ELR (cell line): ENCODE measurements at places on chromosomes 2 and 18.

DNA sequence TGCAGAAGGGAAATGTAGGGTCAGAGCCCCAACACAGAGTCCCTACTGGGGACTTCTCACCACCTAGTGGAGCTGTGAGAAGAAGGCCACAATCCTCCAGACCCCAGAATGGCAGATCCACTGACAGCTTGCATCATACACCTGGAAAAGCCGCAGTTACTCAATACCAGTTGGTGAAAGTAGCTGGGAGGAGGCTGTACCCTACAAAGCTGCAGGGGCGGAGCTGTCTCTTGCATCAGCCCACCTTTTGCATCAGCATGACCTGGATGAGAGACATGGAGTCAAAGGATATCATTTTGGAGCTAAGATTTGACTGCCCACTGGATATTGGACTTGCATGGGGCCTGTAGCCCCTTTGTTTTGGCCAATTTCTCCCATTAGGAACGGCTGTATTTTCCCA, 237.3 kb downstream of the CALCRL start:
- DNase-seq: no peak

DNA sequence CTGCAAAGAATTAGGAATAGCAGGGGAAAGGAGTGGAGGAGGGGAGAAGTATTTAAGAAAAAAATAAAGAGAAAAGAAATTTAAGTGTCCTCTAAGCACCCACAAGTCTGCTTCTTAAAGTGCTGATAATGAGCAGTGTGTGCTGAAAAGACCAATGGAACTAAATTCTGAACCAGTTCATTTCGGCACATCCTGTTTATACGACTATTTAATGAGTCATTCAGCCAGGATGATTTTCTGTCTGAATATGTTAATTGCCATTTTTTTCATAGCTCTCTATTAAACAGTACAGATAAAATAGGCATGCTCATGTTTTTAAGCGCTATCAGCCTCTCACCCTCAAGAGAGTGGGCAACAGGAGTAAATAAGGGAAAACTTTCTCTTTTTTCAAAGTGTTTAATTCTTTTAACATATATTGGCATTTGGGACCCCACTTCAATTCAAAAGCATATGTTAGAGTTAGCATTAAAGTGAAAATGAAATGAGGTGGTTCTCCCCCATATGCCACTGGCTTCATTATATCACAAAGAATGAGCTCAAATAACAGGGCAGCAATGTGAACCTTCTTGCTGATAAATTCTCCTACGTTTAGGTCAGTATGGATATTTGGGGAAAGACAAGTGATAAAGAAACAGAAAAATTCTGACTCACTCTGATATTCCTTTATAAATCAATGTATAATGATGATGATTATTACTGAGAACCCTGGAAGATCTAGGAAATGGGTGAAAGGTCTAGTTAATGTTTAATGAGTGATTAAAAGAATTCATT, 87.5 kb downstream of the TCF4 start:
- peak; percentile 91 for DNase-seq

DNA sequence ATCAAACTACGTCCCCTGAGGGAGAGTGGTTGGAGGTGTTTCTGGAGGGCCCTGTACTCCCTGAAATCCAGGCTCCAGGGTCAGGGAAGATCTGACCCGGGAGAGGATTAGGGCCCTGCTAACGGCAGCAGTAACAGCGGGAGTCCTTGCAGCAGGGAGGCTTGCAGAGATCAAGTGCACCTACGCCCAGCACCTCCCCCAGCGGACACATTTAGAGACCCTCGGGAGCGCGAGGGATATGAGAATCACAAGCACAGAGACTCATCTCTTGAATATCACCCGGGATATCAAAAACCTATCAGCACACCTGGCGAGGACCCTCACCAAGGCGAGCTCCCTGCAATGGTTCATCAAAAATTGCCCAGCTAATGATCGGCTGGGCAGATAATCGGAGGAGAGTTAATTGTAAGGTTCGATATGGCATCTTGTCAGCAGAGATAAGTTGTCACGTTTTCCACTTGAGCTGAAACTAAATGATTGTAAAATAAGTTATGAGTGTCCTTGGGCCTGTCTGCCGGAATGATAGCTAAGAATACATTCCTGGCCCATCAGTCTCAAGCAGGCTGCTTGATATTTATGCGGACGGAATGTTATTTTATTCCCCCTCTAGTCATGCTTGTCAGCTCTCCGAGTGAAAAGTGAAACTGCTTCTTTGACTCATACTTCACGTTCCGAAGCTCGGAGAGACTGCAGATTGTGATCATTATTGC, 209.8 kb downstream of the GBX2 start:
- no peak for DNase-seq

DNA sequence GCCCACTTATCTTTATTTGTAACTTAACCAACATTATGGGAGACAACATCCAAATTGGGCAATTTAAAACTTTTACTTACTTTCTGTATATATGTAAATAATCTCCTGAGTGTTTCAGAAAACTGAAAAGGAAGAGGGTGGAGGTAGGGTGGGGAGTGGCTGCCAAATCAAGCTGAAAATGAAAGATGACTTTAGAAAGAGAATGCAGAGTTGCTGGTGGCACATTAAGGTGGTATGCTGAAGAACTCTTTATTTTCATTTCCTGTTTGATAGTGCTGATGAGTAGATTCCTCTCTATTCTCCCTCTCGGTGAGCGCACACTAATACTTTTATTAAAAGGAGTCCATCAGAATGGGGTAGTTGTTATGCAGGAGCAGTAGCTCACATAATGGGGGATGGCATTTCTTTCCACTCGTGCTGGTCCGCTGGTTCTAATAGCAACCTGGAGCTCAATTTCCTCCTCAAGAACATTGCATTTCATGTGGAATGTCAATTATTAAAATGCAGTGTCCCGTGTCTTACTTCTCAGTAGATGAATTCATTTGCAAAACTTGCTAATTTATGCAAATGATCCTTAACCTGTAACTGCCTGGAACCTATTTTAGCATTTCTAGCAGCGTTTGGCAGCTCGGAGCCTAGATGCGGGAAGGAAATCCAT, 466.9 kb upstream of the HNRNPA3 start:
- DNase-seq: no peak

DNA sequence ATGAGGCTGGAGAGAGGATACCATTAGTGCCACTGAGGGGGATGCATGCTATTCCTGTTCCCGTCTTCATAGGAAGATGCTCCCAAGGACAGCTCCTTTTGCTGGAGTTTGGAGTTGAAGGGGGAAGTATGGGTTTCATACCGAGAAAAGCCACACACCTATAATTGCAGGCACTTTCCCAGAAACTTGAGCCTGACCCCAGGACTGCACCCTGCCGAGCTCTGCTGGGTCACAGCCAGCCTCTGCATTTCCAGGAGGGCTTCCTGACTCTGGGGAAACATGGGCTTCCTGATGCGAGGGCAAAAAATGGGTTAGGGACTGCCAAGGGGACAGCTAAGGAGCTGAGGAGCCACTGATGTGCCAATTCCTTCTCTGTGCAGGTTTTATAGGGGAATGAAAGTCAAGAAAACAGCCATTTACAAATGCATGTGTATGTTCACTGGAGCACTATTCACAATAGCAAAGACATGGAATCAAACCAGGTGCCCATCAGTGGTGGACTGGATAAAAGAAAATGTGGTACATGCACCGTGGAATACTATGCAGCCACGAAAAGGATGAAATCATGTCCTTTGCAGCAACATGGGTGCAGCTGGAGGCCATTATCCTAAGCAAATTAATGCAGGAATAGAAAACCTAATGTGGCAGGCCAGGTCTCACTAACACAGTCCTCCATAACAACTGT, 104.5 kb downstream of the ACAA2 start:
- DNase-seq: no peak

DNA sequence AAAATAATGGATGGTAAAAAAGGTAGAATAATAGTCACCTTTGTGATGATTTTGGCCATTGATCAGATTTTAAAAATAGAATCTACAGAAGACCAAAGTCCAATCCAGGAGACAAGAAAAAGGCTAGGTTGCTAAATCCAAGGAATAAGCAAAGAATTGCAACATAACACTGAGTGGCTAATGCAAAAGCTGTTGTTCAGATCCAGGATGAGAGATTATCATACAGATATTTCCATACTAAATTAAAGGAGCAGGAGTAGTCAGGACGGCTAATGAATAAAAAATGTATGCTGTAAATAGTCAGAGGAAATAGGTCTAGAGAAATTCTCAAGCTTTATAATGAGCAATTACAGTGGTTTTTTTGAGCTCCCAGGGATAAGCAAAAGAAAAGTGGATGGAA, 745.9 kb upstream of the ACVR2A start:
- no peak for DNase-seq
